NCI-H1417 treated with DMSO at 0.1 percent for 48 hours (cell line): ENCODE measurements at places on chromosomes 5 and 9.

- peak; percentile 82 for DNase-seq
These were observed 12.8 kb upstream of the RALGDS start for GRCh38 chr9:133133681-133134387.

GRCh38 chr5:33526755-33527154 lies 86.0 kb downstream of the TARS1 start:
- DNase-seq: no peak

DNA sequence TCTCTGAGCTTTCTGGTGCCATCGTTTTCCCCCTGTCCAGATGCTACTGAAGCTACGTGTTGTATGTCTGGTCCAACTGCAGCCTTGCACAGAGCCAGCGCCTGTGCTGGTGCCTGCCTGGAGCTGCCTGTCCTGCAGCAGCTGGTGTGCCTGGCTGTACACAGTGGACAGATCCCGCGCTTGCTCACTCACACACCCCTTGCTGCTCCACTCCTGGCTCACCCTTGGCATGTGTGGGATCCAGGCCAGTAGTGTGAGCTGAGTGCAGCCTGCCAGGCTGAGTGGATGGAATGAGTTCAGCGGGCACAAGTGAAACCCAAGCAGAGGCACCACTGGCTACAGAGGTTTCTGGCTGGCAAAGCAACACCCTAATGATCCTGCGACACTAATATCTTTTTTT lies 40.4 kb downstream of the FER start:
- no peak for DNase-seq

- no peak for DNase-seq
These were observed 43.6 kb downstream of the B4GALT1 start for GRCh38 chr9:33123407-33124031.

GRCh38 chr9:137984520-137985257 lies 107.1 kb downstream of the CACNA1B start:
- DNase-seq: no peak

- DNase-seq: no peak
These were observed 124.4 kb downstream of the C9orf50 start for GRCh38 chr9:129496473-129497004.

- no peak for DNase-seq
These were observed 569.5 kb downstream of the PSAT1 start for GRCh38 chr9:78866207-78867132.

DNA sequence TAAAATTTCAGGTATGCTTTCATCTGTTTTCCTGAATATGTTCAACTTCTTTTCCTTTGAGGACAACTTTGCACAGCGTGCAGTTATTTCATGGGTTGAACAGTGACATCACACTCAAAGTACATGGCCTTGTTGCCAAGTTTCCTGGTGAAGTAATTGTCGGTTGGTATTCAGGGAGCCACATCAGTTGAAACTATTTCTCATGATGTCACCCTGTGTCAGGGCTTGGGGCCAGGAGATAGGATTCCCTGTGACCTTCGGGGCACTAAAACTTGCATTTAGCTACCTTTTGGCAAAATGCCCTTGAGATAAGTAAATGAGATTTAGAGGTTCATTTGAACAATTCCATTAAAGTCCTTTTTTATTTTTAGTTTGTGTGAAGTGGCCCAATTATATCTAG lies 383.9 kb downstream of the SH3GL2 start:
- DNase-seq: no peak

GRCh38 chr9:125407974-125408900 lies 146.6 kb downstream of the GAPVD1 start:
- peak; percentile 18 for DNase-seq

- DNase-seq: no peak
These were observed 14.4 kb downstream of the ANKRD33B start for GRCh38 chr5:10578293-10578665.

GRCh38 chr5:180315762-180316212 lies 23.9 kb upstream of the MAPK9 start:
- DNase-seq: no peak

- no peak for DNase-seq
These were observed 59.1 kb upstream of the CTNNA1 start for GRCh38 chr5:138694146-138694545.

DNA sequence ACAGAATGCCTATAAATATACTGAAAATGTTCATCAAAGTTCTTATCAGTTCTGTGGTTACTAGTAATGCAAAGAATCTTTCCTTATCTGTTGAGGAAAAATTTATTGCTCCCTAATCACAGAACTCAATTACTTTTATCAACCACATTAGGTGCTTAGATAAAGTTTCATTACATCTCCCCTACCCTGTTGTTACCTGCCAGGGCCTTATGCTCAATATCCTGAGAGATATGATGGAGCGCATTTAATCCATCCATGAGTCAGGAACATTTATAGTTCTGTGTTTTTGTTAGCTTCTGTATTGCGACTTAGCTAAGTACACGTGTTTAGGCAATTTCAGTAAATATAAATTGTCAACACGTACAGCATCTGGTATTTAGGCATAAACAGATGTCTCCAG lies 164.3 kb upstream of the ST8SIA4 start:
- DNase-seq: no peak

- no peak for DNase-seq
These were observed 921.8 kb downstream of the NR2F1-AS1 start for GRCh38 chr5:92659246-92659645.

DNA sequence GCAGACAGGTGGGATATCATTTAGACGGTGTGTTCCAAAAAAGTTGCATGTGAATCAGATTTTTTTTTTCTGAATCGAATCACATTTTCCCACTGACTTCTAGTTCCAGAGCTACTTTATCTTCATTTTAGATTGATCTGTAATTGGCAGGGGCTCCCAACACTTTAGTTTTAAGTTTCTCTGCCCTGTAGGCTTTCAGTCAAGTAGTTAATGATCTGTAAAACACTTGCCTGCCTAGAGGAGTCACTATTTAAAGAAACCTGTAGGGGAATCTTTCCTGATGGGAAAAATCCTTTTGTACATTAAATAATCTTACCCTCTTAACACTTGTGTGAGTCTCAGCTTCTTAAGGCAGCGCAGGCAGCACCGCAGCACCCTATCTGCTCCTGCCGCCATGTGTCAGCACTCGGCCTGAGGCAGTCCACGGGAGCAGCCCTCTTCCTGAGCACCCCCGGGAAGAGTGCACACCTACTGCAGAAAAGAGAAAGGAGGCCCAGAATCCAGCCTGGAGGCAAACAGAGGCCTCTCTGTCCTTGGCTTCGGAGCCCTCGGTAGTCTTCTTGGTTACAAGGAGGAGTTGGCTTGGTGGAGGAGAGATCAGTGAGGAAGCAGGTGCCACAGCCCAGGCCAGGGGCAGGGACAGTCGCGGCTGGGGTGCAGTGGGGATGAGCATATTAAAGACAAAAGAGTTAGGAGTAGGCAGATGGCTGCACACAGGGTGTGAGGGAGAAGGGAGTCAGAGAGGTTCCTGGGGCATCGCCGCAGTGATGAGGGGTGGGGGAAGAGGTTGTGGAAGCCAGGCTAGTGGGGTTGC lies 209.3 kb downstream of the GAPVD1 start:
- DNase-seq: no peak

DNA sequence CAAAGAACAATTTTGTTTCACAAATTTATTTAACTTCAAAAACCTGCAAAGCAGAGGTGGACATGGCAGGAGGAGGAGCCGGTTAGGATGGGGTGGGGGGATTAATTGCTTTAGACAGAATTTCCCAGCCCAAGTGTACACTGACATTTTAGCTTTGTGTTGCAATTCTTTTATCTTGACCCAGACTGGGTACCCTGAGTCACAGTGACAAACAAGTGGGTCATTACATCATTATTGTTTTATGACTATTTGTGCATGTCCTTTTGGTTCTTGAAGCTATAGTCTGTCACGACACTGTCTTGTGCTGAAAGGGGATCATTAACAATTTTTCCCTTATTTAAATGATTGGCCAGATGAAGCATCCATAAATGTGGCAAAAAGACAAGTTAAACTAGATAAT lies 84.5 kb upstream of the VCAN start:
- no peak for DNase-seq

DNA sequence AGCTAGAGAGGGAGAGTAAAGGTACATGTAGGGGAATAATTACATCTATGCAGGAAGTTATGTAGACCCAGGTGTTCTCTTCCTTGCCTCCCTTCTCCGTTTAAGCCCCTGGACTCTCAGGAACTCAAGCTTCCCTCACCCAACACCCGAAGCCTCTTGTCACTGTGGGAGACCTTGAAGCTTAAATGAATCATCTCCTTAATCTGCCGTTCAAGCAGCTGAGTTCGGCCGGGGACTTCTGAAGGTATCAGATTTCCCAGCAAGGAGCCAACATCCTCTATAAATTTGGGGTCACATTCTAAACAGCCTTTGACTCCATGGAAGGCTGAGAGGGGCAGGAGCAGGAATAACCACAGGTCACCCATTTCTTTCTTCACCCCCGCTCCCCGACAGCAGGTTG lies 412 bp downstream of the IZUMO3 start:
- DNase-seq: no peak
